Fibroblast of skin of left quadriceps (primary cell): ENCODE measurements at places on chromosomes 12 and 14.

DNA sequence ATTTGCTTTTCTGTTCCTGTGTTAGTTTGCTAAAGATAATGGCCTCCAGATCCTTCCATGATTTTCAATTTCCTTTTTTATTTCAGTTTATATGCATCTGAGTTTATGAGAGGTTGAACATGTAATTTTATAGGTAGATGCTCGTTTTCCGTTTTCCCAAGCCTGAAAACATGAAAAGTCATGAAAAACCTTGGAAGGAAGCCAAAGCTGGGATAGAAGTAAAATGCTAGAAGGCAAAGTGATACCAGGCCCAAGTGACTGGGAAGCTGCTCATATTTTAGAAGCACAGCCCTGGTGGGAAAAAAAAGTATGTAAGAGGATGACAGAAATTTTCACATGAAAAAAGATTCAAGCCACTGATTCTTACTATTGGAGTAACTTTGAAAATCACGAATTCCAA is 290.8 kb downstream of the PRKD1 start:
- no peak for DNase-seq

DNA sequence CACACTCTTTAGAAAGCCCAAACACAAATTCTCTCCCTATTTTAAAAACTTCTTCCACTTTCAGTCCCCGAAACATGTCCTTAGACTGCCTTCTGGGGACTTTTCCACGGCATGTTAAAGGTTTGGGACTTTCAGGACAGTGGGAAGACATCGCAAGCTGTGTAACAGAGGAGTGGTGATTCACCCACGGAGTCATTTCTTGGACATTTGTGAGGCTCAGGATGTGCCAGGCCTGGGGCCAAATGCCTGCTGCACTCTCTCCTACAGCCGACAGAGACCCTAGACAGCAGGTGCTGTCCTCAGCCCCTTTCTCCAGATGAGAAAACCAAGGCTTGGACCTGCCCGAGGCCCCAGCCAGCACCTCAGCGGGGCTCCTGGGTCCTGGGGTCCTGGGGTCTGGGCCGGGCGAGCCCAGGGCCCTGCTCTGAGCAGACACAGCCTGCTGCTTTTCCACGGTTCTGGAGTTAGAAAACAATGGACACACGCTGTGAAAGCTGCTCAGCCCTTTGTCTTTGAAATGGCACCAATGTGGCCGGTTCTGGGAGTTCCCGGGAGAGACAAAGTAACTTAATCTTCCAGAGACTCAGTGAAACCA is 370.2 kb upstream of the SFSWAP start:
- DNase-seq = no peak

- DNase-seq = no peak
These were observed 270.6 kb downstream of the NAV3 start for GRCh38 chr12:78101113-78101876.

DNA sequence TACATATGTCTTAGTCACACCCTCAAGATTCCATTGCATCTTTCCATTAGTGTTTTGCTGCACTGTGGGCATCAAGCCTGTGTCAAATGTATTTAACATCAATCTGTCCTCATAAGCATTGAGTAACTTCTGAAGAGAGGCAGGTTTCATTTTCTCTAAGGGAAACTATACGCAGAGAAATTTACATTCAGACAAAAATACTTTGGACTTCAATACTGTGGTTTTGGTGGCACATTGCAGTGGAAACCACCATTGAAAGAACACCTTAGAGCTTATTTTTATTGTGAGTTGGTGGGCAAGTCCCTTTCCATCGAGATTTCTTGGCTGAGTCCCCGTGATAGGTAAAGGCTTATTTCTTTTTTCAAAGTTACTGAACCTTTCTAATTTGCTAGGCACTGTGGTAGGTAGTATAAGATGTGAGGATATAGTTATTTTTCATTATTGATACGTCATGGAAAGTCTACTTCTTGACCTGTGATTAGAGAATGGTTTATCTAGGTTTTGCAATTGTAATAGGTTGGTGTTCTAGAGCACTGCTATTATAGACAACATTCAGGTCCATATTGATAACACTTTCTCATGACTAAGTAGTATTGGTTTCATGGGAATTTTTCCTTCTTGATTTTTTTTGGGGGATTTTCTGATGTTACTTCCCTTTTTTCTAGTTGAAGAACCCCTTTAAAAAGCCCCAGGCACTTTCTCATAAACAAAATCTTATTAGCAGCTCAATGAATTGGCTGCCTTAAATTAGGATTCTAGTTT is 81.9 kb downstream of the CFAP54 start:
- no peak for DNase-seq

- DNase-seq = peak; percentile 38
These were observed 128.0 kb downstream of the STXBP6 start for GRCh38 chr14:24921903-24922302.

- DNase-seq = peak; percentile 48
These were observed 691.4 kb upstream of the TBX3 start for GRCh38 chr12:115375186-115375991.

GRCh38 chr14:37150414-37150813 is 22.0 kb downstream of the SLC25A21 start:
- DNase-seq = no peak
